ENCODE measurements at places on chromosomes 6 and 20.

GRCh38 chr20:14384416-14385175, 47.2 kb upstream of the FLRT3 start:
- DNase-seq, result peak; percentile 5

DNA sequence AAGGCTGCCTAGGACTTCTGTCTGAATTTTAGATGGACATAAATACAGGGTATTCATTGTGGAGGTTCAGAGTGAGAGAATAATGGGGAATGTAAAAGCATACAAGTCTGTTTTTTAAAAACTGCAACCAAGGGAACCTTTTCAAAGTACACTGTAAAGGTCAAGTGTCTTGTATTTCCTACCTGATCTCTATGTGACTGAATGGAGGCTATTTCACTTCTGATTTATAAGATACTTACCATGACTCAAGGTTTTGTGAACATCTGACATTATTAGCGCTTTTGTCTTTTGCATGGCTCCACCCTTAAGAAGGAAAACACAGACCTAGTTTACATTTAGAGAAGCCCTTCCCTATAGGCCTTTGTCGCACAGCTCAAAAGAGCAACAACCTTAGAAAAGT, 126.5 kb downstream of the ZFAND3 start:
- DNase-seq, result no peak

DNA sequence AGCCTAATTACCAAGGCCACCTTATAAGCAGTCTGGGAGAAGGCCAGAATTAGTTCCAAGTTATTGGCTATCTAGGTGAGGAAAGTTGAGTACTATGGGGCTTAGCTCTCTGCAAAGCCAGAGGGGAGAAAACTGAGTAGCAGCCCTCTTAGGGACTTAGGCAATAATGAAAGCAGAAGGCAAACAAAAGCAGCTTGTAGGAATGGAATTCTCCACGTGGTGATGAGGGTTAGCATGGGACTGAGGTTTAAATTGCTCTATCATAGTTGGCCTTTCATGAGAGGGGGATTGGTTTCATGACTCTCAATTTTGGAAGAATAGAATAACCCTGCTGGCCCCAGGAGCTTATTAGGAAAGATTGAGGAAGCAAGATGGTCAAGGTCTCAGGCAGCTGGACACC, 7.0 kb upstream of the UBE2J1 start:
- no peak for DNase-seq

- DNase-seq, result no peak
Observed at GRCh38 chr6:51844336-51844735, 243.1 kb downstream of the PKHD1 start.

- peak; percentile 49 for DNase-seq
Observed at GRCh38 chr20:51574248-51575033, 31.9 kb upstream of the NFATC2 start.

GRCh38 chr20:13131688-13132087, 89.4 kb upstream of the ISM1 start:
- DNase-seq, result no peak

DNA sequence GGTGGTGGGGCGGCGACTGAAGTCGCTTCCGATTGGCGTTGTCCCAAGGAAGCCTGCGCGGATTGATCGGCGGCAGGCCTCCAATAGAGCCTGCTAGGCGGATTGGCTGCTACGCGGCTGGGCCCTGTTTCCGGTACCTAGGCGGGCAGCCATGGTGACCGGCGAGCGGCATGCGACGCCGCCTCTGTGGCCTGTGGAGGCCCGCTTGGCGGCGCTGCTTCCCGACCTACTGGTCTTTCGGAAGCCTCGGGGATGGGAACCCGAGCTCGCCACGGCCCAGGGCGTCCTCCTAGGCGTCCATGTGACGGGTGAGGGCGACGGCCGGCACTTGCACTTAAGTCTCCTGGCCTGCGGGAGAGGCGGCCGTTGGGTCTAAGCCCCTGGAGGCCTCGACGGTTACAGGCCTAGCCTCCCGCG, 28.1 kb downstream of the NFYA start:
- no peak for DNase-seq

DNA sequence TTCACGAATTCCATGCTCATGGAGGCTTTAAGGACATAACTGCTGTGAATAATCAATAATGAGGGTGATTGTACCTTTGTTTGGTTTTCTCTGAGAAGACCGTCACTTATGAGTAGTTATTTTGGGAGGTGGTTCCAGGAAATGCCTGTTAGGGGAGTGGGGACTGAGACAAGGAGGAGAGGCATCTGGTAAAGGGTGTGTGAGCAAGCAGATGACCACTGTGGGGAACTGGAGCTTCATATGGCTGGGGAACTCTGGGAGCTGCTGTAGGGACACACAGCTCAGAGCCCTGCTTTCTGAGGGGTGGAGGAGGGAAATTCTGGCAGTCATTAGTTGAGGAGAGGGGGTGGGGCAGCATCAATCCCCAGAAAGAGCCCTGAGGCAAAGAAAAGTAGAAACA, 71.3 kb upstream of the TINAG start:
- DNase-seq, result no peak

GRCh38 chr20:63915471-63915870, 20.5 kb downstream of the DNAJC5 start:
- no peak for DNase-seq

GRCh38 chr6:5028301-5028700, 24.5 kb upstream of the RPP40 start:
- DNase-seq, result no peak

- peak; percentile 57 for DNase-seq
Observed at GRCh38 chr6:32796848-32797776, 19.7 kb downstream of the HLA-DOB start.

- no peak for DNase-seq
Observed at GRCh38 chr6:129667034-129667433, 42.9 kb downstream of the ARHGAP18 start.

GRCh38 chr6:103122766-103123601, 1729.5 kb downstream of the GRIK2 start:
- peak; percentile 18 for DNase-seq

- no peak for DNase-seq
Observed at GRCh38 chr20:57837208-57838035, 127.6 kb upstream of the PMEPA1 start.

DNA sequence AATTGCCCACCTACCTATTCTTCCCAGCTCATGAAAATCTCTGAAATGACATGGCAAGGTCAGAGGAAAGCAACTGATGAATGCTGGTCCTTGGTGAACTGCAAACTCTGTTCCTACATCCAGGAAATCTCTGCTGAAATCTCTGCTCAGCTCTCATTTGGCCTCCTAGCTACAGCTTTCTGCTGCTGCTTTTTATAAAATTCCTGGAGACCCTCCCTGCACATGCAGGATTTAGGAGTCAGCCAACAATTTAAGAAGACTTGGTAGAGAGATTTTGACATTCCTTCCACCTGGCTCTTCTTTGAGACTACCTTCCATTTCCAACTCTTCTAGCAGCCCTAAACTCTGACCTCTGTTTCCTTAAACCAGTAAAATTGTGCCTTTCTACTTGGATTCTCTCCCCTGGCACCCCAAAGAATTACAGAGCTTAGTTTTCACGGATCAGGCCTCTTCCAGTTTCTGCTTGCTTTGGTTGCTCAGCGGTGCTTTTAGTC, 55.5 kb downstream of the PDE7B start:
- no peak for DNase-seq

GRCh38 chr6:79543411-79543810, 6.2 kb upstream of the LCA5 start:
- no peak for DNase-seq

- DNase-seq, result no peak
Observed at GRCh38 chr6:160667639-160668481, 3.8 kb upstream of the LPA start.

- DNase-seq, result no peak
Observed at GRCh38 chr20:44536175-44536574, 14.3 kb upstream of the SERINC3 start.

- no peak for DNase-seq
Observed at GRCh38 chr20:19820555-19821211, 62.6 kb downstream of the RIN2 start.

- DNase-seq, result no peak
Observed at GRCh38 chr6:143684486-143684885, 6.7 kb downstream of the PHACTR2 start.

All from fibroblast of mammary gland (primary cell).